ENCODE measurements at places on chromosomes 5 and 9.
A peak's percentile ranks its signal among the peaks of the same experiment; 100 is the strongest.

DNA sequence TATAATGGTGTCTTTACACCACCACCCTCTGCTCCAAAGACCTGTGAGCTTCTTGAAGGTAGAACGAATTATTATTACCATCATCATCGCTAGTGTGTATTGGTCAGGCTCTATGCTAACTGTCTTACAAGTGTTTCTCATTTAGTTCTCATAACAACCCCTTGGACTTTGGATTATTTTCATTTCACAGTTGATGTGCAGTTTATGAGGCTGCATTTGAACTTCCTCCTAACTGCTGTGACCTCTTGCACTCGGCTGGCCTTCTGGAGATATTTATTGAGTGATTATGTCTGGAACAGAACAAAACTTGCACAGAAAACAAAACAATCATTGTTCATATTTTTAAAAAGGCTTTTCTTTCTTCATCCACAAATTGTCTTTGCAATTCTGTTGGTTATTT is 306.3 kb upstream of the SGCD start:
- no peak for DNase-seq

DNA sequence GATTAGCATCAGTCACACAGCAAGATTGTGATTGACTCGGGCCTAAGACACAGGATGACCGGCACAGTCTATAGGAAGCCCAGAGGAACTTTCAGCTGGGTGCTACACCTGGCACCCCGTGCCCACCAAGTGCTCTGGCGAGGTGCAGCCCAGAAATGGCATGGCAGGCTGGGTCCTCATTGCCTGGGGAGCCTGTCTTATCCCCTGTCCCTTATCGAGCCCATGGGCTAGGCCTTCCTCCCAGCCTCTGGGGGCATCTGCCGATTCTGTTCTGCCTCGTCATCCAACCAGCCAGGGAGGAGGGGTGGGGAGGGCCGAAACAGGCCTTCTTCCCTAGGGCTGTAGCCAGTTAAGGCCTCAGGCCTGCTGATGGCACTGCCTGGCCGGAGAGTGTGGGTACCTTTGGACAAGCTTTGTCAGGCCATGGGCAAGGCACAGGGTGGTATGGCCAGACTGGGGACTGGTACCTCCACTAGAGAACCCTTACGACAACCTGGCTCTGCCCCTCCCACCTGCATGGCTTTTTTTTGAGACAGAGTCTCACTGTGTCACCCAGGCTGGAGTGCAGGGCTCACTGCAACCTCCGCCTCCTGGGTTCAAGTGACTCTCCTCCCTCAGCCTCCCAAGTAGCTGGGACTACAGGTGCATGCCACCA is 1.6 kb downstream of the GRK6 start:
- no peak for DNase-seq

- no peak for DNase-seq
Measured at GRCh38 chr5:177594071-177594470, 2.1 kb downstream of the TMED9 start.

- no peak for DNase-seq
Measured at GRCh38 chr9:24824607-24825006, 278.9 kb upstream of the IZUMO3 start.

DNA sequence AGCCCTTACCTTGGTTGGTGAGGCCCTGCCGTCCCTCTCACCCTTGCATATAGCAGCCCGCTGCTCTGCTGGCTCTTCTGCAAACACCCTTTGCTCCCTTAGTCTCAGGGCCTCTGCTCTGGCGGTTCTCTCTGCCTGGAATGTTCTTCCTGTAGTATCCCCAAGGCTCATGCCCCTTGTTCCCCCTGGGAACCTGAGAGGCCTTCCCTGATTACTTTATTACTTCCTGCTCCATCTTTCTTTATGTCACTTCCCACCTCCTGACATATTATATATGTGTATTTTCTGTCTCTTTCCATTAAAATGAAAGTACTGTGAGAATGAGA is 73.9 kb upstream of the SPRY4 start:
- no peak for DNase-seq

DNA sequence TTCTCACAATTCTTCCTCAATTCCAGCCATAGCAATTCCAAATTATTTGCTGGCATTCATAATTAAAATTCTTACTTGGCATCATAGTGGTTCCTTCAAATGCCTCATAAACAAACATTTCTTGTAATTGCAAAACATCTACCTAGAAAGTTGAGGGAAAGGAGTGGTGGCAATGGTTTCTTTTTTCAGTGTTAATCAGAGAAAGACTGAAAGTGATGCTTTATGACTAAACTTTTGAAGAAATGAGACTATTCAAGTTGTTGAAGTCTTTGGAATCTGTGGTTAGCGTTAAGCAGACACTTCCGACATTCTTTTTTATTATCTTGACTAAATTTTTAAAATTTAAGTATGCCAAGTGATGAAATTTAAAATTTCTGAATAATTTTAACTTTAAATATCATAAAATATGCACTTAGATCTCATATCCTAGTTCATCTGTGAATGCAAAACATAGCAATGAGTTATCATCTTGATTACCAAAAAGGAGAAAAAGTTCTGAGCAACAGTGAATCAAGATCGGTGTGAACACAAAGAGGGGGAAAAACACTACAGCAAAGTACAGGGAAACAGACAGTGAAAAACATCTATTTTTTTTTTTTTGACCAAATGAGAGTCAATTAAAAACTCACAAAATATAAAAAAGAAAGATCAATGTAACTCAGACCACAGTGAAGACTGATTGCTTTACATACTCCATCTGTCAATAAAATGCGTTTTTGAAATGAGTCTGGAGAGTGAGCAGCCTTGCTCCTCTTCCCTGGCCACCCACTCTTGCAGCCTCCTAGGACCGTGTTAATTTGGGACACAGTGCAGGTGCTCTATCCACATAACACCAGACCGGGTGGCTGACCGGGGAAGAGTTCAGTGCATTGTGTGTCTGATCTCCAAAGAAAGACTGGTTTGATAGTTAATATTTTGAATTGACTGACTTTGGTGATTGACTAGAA is 20.6 kb upstream of the IL7R start:
- no peak for DNase-seq

DNA sequence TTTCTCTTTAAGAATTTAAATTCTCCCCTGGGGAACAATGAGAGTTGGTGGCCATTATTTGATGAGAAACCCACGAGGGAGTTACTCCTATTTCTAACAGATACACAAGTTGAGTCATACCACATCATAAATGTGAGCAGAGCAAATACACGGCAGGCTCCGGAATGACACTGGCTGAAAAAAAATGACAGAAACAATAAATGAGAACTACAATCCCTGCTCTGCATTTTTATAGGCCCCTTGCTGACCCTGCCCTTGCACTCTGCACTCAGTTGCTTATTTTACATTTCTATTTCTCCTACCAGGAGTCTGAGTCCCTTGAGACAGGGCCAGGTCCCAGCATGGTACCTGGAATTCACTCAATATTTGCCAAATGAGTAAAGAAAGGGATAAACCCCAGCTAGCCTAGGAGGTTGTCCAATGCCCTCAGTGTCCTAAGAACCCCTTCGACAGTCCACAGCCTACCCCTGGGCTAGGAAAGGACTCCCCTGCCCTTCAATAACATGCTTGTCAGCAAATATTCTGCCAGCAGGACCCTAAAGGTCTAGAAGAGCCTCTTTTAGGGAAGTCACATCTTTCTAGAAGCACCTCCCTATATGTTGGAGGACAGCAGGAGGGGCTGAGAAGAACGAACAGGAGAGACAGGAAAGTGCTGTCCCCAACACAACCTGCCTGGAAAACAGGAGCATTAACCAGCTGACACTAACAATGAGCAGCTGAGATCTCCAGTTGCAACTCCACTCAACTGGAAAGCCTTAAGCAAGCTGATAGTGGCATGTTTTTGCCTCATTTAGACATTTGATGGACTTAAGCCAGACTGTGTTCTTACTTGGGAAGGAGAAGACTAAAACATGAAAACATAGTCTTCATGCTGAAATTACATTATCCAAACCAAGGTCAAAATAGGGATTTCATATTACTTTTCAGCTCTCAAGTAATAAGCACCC is 191.2 kb downstream of the ACTL7B start:
- no peak for DNase-seq

- no peak for DNase-seq
Measured at GRCh38 chr5:158676642-158677469, 422.9 kb downstream of the EBF1 start.

DNA sequence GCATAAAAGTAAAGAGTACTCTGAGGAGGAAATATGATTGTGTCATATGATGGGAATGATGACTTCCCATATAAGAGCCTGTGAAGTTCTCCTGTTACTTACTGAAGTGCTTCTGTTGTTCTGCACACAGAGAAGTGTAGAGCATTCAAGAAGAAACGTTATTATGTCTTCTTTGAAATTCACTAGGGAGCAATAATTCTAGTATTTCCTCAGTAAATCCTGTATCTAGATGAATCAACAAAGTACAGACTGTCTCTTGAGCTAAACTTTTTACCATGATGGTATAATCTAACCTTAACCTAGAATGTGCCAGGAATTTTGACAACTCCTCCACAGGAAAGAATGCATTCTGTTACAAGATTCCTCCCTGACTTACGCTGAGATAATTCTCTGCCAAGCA is 18.9 kb upstream of the GHR start:
- DNase-seq, result no peak

- DNase-seq, result no peak
Measured at GRCh38 chr9:136501686-136502085, 18.8 kb upstream of the SEC16A start.

- no peak for DNase-seq
Measured at GRCh38 chr5:123561230-123561629, 49.3 kb downstream of the CSNK1G3 start.

DNA sequence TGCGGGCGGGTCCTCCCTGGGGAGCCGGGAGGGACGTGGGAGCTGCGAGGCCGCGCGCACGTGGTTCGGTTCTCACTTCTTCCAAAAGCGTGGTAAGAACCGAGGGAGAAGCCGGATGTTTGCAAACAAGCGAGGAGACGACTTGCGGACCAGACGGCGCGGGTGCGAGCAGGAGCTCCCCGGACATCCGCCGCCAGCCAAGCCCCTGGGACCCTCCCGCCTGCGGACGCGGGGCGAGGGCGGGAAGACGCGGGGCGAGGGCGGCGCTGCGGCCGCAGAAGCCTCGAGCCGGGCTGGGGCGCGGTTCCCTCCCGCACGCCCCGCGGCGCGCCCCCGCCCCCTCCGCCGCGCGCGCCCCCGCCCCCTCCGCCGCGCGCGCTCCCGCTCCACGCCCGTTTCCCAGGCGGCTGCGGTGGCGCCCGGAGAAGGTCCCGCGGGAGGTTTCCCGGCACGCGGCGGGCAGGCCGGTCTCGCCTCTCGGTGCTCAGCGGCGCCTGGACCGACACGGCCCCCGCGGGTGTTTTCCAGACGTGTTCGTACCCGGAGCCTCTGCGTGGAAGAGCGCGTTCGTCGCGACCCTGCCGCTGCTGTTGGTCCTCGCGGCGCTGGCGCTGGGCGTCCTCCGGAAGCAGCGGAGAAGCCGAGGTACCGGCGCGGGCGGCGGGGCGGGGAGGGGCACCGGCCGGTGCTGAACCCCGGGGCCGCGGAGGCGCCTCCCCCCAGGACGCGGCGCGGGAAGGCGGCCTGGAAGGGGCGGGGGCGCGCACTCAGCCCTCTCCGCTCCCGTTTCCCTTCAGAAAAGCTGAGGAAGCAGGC is 12.8 kb downstream of the BTNL9 start:
- no peak for DNase-seq

GRCh38 chr5:135332519-135333150 is 66.4 kb downstream of the MACROH2A1 start:
- peak; percentile 15 for DNase-seq

DNA sequence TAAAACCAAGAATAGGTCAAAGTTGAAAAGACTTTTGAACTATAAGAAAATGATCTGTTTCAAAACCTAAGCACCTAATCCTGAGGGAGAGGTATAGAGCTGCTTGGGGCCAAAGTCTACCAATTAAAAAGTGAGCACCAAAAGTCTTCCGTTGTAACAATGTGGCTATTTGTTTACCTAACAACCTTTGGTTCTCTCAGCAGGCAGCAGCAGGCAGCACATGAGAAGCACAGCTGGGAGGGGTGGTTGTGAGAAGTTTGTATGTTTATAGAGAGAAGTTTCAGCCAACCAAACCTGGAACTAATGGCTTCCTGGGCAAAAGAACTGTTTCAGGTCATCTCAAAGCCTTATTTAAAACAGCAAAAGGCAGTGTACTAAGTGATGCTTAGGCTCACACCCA is 59.8 kb upstream of the TBC1D9B start:
- DNase-seq, result no peak

- no peak for DNase-seq
Measured at GRCh38 chr9:71812385-71812784, 44.1 kb upstream of the CEMIP2 start.

DNA sequence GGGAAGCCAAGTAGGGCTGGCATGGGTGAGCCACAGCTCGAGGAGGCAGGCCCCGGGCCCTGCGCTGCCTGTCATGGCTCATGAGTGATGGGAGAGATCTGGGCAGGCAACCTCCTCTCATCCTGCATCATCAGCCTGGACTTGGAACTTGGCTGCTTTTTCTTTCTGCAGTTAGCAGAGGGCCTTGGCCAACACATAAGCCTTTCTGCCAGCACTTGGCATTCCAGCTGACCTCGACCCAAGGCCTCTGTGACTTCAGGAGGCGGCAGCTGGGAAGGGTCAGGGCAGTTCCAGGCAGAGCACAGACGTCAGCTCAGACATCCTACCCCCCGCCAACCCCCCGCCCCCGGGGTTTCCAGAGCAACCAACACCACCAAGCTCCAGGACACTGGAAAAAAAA is 7.6 kb downstream of the S1PR3 start:
- no peak for DNase-seq

DNA sequence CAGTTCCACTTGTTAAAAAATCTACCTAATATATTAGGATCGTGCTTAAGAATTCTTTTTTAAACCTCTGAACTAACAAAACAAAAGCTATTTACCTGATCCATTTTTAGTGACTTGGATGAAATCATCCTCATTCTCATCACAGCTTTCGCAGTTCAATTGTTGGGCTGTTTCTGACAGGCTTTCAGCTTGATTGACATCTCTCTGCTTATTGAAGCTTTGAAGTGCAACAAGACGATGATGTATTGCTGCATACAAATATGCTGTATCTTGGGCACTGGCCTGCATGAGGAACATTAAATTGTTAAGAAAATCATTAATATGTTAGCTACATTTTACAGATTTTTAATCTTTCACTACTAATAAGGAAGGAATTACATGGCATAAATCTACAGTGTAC is 9.5 kb upstream of the NADK2 start:
- DNase-seq, result no peak

GRCh38 chr5:80881726-80882125 is 78.4 kb upstream of the RASGRF2 start:
- DNase-seq, result no peak
